Fibroblast of skin of left quadriceps (primary cell): ENCODE measurements at places on chromosomes 5 and 9.

DNA sequence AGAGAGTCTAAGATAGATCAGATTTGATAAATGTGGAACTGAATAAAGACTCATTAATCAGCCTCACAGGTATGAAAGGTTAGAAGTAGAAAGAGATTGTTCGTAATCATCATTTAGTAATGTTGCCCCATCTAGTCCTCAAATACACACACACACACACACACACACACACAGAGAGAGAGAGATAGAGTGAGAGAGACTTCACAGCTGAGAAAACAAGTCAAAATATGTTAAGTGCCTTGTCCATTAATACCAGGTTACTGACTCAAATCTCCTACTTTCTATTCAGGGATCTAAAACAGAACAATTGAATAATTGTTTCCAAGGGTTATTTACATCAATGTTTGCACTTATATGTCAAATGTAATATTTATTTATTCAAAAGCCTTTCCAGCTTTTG is 284.6 kb downstream of the MRPS30 start:
- no peak for DNase-seq

DNA sequence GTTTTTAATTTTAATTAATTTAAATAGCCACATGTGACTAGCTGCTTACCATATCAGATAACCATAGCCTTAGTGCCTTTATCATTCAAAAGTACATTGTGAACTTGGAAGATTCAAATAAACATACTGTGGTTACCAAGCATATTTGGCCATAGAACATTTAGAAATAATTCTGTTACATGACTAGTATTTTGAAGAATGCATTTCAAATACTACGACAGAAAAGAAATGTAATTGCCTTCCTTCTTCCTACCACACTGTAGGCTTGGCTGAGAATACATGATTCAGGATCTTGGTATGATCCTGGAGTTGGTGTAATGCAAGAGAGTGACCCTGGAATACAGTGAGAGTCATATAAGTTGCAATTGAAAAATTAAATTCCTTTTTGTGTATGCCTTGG is 109.7 kb upstream of the PCA3 start:
- DNase-seq: peak; percentile 94

- no peak for DNase-seq
Measured at GRCh38 chr5:76224898-76225297, 141.7 kb downstream of the SV2C start.

DNA sequence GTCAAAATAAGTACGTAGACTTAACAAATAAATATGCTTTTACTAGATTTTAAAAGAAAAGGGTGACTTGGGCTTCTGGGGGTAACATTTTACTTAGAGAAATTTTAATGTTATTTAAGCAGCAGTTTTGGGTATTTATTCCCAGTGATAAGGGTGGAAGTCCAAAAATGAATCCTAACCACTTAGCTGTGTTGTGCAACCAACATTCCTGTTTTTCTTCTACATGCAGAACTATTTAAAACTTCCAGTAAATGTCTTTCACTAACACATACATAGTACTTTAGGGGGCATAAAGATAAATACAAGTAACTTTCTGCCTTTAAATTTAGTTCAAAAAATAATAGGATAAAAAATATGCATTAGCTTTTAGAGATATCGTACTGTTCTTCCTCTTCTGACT is 436.7 kb downstream of the CTNND2 start:
- DNase-seq: no peak

DNA sequence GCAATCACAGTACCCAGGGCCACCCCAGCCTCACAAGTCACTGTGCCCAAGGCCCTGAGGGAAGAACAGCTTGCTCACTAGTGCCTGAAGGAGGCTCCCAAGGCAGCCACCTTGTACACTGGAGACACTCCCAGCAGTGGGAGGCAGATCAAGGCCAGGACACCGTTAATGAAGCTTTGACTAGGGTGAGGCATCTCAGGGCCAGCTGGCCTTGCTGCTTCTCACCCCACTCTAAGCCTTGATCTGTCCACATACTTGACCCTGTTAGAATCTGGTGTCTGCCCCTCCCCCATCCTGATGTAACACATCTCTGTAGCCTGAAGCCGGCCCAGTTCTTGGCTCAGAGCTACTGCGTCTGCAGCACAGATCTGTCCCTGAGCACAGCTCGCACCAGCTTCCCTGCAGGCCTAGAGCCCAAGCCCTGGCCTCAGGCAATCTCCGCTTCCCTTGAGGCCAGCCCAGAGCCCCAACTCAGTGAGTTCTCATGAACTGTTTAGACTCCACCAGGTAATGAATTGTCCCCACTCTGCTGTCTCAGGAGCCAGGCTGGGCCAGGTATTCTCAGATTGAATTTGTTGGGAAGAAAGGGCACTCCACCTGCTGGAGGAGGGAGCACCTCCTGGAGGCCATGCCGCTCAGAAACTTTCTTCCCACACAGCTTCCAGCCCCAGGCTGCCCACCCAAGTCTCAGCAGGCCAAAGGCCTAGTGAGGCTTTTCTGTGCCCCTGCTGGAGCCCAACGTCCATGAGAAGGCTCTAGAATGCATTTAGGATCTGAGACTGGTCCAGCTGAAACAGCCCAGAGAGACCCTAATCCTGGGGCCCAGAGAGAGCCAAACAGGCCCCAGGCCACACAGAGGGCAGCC is 13.4 kb upstream of the JADE2 start:
- DNase-seq: no peak

GRCh38 chr9:82949203-82949602 is 113.7 kb downstream of the RASEF start:
- DNase-seq: no peak

DNA sequence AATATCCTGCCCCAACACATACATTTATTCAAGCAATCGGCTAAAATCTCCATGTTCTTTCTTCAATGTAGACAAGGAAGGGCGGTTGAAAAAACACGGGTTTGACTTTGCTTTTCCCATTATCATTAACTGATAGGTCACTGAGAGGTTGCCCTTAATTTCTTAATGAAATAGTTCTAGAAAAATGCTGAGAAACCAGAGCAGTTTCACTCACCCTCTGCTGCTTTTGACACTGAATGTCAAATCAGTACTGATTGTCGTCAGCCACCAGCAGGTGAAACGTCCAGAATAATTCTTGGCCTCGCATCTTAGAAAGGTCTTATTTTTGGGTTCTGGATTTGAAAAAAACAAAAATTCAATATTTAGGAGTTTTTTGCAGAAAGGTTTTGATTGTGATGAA is 8.1 kb downstream of the IL12B start:
- no peak for DNase-seq

DNA sequence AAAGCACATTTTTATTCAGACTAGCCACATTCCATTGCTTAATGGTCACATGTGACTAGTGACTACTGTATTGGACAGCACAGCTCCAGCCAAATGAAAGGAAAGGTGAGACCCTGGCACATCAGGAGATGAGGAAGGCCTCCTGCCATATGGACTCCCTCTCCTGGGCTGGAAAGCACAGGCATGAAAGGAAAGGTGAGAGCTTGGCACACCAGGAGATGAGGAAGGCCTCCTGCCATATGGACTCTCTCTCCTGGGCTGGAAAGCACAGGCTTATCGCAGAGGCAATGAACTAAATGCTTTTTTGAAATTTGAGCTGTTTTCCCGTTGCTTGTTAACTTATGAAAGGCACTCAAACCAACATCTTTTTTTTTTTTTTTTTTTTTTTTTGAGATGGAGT is 144.8 kb upstream of the SLC12A2 start:
- DNase-seq: no peak
